ENCODE measurements at places on chromosomes 12 and 14.

- DNase-seq: no peak
Measured at GRCh38 chr12:78143717-78144116, 313.0 kb downstream of the NAV3 start.

- DNase-seq: no peak
Measured at GRCh38 chr14:61911574-61911973, 149.4 kb downstream of the SNAPC1 start.

DNA sequence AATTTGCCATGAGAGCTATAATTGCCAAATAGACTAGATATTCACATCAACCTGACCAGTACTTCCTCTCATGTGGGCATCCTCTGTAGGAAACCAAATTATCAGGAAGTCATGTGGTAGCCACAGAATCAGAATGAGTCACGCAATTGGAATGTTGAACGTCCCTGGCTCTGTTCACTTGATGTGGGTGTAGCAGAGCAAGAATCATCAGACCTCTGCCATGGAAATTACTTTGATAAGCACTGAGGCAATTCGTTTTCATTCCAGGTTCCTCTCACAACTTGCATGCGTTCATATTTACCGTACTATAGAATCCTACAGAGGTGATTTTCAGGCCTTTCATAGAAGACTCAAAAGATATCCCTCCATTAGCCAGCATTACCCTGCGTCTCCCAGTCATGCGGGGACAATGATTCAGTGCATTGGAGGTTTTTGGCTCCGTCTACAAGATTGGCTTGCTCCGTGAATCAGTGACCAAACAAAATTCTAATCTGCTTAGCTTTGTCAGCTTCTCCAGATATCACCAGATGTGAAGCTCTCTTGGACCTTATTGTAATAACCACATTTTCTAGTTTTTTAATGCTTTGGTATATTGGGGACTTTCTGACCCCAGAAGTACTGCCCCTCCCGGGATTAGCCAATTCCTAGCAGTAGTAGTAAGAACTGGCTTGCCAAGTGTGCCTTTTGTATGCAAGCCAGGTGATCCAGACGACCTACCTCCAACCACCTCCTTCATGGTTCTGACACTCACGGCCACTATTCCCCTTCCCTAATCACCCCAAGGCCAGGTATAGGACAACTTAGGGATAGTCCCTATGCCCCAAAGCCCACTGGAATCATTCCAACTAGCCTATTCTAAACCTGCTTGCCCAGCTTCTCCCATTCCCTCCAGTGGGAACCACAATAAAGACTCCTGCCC is 133.4 kb downstream of the KICS2 start:
- peak; percentile 62 for DNase-seq

DNA sequence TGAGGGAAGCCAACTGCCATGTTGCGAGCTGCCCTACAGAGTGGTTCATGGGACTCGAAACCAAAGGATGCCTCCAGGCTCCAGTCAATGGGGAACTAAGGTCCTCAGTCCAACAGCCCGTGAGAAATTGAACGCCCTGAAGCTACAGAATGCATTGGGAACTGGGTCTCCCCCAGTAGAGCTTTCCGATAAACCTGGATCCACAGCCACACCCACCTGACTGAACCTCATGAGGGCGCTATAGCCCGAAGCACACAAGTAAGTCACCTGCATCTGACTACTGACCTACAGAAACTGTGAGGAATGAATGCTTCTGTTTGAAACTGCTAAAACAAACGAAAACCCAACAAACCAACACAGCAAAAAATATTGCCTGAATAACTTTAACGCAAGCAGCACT is 1297.7 kb downstream of the AACS start:
- DNase-seq: no peak

DNA sequence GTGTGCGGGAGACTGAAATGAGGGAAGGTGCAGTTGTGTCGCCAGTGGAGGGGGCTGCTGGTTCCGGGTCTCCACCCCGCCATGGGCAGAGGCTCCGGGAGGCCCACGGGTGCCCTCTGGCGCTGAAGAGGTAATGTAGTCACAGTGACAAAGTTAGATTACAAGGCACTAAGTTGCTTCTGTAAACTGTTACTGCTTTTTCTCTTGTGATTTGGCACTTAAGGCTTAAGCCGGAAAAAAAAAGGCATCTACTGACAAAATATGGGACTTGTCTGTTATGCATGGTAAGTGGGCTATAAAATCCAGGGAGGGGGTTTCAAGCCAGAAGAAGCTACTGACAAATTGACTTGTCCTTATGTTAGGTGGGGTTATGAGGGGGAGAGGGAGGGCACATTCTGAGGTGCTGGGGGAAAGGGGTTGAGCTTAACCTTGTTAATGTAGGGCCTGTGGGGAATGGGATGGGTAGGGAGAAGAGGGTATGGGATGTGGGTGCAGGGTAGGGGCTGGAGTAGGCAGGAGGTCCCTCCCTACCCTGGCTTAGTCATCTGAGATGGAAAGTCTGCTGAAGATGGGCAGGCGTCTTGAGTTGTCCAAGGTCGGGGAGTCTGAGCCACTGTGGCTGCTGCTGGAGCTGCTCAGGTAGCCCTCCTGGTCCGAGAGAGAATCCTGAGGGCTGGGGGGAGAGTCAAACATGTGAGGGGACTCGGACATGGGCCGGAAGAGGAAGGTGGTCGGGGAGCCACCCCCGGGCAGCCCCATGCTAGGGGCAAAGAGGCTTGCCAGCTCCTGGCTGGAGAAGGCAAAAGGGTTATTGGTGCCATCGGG is 3.7 kb downstream of the ZFP36L1 start:
- DNase-seq: peak; percentile 81

- DNase-seq: no peak
Measured at GRCh38 chr14:80024417-80024816, 186.9 kb downstream of the DIO2 start.

GRCh38 chr12:92452763-92453162 is 250.0 kb upstream of the PLEKHG7 start:
- no peak for DNase-seq

DNA sequence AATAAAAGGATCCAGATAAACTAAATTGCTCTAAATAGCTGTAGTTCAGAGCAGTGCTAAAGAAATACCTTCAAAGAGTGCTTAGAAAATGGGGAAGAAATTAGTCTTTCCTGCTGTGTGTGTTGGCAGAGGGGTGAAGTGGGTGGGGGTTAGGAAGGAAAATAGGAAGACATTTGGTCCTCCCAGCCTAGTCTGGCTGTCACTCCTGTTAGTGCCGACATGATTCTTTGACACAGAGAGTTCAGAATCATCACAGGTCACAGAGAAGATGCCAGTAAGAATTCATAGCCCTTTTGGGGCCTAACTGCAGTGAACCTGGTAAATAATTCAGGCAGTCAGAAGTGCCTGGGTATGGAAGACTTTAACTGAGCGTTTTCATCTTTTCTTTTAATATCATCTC is 74.8 kb downstream of the FLRT2 start:
- DNase-seq: no peak

DNA sequence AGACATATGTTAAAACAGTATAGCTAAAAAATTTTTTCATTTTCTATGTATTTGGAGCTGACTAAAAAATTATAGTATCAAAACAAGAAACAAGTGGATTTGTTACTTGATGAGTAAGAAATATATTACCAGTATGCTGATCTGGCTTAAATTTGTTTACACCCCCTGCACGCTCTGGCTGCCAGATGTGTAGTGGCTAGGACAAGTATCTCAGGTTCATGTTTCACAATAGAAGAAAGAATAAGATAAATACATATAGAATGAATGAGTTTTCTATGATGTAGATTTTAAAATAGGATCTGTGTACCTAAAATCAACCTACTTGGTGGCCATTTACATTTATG is 13.1 kb downstream of the NAA30 start:
- no peak for DNase-seq

DNA sequence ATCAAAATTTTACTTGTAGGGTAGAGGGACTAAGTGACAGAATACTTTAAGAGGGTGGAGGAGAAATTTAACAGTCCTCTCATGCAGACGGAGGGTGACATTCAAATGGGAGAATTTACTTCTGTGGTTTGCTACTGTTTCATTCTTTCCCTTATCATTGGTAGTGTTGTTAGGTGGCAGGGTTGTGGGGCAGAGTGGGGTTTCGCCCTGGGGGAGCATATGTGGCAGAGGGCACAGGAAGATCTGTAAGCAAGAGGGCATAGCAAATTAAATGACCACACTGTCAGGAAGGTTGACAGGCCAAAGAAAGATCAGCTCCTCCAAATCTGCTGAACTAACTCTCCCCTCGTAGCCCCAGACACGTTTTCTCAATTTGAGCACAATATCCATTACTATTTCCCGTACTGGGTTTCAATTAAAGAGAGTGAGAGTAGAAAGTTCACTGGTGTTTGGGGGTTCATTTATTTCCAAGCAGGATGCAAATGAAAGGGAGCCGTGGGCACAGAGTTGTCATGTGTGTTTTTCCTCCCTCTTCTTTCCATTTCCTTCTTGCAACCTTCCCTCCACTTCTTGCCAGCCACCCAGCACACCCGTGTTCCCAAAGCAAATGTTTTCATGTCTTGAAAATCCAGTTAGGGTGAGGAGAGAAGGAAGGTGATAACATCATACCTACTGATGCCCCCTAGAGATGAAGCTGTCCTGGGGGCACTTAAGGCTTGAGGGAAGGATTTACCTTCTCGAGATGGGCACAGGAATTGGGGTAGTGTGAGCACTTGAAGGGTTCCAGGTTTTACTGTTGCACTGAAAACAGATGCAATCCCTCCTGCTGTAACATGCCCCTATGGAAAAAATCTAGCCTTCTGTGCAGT is 6.5 kb upstream of the TBX3 start:
- no peak for DNase-seq

GRCh38 chr14:50542941-50543418 is 10.6 kb upstream of the MAP4K5 start:
- no peak for DNase-seq

DNA sequence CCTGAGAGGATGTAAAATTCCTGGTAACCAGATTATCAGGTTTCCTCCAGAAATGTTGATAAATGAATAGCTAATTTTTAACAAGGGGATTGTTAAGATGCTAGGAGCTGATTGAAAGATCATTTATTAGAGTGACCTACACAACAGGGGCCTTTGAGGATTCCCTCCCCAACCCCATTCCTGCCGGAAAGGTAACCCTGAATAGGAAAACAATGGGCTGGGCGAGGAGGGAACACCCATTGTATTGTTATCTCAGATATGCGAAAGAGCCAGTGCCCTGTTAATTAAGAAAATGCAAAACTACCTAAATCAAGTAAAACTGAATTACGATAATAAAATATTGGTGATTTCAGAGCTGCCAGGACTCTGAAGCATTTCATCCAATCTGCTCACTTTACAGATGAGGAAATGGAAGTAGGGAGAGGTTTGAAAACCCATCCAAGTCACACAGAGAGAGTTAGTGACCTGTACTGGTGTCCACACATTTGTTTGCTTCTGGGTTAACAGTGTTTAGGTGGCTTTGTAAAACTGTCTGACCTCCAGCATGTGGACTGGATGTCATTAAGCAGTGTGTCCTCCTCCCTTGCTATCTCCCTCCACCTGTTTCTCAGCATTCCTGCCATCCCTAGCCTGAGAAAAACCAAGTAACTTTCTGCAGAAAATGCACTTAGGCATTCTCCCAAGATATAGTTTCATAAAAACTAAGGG is 214.8 kb downstream of the TTC6 start:
- DNase-seq: no peak

GRCh38 chr12:18363321-18363720 is 102.0 kb downstream of the PIK3C2G start:
- DNase-seq: no peak

DNA sequence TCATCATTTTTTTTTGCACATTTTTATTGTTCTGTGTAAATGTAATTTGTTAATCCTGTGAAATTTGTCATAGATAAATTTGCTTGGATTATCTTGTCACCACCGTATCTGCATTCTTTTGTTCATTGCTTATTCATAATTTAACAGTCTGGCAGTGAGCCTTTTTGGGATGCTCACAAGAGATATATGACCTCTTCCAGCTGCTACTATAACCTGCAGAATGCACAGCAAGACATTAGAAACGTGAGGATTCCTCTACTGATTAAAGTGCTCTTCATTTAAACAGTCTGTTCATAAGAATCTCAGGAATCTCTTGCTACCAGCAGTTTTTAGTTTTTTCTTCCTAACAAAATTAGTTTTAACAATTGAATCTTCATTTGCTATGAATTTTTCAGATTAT is 9.1 kb downstream of the NPAS3 start:
- no peak for DNase-seq

GRCh38 chr14:39739796-39740195 is 307.6 kb upstream of the FBXO33 start:
- no peak for DNase-seq

GRCh38 chr14:22884076-22884737 is 1.2 kb downstream of the REM2 start:
- no peak for DNase-seq

DNA sequence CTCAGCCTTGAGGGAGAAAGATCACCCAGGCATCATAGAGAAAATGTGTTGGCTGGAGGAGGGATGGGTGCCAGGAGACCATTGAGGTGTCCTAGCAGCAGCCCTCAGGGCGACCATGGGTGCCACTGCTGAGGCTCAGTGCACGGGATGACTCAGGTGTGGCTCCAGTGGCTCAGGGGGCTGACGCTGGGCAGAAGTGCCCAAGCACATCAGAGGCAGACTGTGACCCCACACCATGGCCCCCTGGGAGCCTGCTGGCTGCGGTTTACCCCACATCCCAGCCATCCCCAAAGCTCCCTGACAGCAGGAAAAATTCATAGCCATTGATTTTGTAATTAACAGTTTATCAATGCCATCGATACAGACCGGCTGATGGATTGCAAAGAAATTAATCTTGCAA is 120.7 kb downstream of the ESRRB start:
- no peak for DNase-seq

GRCh38 chr12:95859344-95859816 is 628 bp downstream of the SNRPF start:
- DNase-seq: no peak

GRCh38 chr14:29687071-29687765 is 240.4 kb downstream of the PRKD1 start:
- DNase-seq: no peak

DNA sequence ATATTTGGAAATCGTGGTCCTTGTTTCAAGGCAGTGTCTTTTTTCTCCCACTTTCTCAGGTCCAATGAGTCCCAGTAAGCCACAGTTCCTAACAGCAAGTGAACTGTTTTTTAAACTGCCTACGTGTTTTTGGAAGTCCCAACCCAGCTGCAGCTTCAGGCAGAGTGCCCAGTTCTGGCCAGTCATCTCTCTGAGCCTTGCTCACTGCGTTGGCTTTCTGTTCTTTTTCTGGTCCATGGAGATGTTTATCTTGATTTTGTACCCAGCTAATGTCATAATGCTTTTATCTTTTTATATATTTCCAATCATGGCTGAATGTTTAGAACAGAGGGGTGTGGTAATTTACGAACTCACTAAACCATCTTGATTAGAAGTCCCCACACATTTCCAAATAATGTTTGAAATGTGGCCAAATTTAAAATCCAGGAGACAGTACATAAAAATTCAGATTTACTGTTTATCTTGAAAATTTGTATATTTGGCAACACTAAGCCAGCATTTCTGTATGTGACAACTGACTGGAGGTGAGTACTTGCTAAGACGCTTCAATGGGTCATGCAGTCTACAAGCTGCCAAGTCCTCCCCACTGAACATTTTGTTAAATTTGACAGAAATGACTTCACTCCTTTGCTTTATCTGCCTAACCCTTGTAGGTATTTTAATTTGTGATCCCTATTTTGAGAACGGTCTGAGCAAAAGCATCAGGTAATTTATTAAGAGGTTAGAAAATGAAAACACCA is 46.1 kb upstream of the OTOGL start:
- no peak for DNase-seq

- no peak for DNase-seq
Measured at GRCh38 chr14:81474148-81474492, 59.5 kb downstream of the SEL1L start.
